Neuronal stem cell (in vitro differentiated cells): ENCODE measurements at places on chromosomes 7 and 10.

DNA sequence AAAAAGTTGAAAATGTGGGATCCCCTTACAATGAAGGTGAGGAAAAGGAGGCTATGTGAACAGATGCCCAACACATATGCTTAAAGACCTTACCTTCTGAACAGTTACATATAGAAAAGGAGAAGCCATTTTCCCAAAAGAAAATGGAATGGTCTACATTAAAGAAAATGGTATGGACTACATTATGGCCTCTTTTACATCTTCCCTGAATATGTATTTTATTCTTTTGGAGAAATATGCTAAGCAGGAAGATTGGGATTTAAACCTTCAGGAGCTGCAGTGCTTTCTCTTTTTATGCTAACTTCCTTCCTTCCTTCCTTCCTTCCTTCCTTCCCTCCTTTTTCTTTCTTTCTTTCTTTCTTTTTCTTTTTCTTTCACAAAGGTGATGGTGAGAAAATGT lies 155.4 kb downstream of the SEC23IP start:
- no peak for DNase-seq

- DNase-seq, result peak; percentile 21
Observed at GRCh38 chr10:116947841-116948529, 57.0 kb downstream of the SHTN1 start.

DNA sequence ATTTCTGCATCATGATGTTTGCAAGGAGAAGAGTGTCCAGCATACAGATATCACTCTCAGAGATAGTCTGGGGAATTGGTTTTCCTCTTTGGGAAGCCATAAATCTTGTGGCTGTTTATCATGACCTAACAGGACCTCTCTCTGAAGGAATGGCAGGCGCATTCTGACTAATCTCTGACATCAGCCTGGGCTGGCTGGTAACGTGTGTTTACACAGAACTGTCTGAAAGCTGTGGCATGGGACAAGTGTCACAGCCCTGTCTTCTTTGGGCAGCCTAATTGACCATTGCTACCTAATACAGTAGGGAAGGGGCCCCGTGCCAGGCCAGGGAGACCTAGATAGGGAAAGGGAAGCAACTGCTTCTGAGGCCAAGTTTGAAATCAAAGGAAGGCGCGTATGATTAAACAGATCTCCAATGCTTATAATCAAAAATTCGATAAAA lies 73.9 kb upstream of the CABCOCO1 start:
- DNase-seq, result no peak

DNA sequence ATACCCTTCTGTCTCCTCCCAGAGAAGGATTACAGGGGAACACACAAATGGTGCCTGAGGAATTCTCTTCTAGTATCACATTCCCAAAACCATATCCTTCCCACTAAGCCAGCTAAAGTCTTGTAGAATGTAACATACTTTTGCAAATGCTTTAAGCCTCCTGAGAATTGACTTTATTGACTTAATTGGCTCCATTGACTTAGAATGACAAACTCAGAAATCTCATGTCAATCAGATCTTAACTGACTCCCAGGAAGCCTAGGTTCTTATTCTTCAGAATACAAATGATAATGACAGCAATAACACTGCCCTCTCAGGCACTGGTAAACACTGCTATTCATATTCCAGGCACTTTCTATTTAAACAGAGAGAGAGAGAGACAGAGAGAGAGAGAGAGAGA lies 356.9 kb upstream of the PRKCQ start:
- no peak for DNase-seq

DNA sequence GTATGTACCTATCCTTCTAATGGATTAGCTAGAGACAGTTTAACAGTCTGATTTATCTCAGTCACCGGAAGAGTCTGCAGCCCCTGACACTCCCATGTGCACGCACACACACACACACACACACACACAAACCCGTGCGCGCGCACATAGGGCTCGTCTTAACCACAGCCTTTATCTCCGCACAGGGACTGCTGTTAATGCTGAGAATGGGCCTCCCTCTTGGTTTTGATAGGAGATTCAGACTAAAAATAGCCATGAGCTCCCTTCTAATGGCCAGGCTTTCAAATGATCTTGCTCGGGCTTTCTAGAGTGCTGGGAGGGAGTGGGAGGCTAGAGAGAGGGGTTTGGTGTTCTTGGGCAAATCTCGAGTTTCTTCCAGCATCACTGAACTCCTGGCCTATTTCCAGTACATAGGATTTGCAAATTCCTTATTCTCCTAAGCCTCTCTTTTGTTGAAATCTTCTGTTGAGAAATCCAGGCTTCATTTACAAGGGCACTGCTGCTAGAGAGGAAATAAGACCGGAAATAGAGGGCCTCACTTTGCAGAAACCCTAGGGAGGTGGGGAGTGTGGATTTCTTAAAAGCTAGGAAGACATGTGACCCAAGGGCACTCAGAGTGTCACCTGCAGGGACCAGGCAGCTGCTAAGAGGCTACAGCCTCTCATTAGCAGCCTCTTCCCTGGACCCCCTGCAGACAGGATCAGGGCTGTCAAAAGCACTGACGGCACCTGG lies 2.4 kb downstream of the TMEM72 start:
- no peak for DNase-seq

DNA sequence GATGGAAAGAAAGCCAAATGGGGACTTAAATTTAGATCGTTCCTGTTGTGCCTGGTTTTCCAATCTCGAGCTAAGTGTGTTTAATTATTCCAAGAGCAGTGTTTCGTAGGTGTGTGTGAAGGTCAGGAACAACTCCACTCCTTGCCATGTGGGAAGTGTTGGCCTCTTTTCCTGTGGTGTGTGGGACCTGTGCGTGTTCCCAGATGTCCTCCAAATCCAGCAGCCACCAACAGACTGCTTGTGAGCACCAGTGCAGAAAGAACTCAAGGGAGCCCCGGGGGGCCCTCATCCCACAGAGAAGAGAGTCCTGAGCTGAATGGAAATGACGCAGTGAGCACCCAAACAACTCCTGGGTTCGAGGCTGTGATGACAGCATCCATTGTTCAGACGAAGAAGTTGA lies 227.7 kb downstream of the TMEM178B start:
- DNase-seq, result no peak

GRCh38 chr10:17023386-17024298 lies 106.0 kb downstream of the CUBN start:
- DNase-seq, result no peak

DNA sequence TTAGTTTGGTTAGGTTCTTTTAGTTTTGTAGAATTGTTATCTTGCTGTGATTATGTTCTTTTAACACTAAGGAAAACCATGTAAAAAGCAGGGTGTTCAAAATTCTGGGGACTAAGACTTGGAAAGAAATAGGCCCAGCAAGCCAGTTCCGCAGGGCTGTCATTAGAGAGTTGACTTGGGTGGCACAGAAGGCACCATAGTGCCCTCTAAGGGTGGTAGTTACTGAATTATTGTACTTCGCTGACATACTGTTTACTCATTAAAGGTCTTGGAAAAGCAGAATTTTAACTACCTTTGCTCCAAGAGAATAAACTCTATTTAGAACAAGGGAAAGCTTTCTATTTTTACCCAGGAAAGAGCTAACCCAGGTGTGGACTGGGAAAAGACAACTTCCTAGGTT lies 86.5 kb downstream of the OTUD1 start:
- DNase-seq, result no peak

GRCh38 chr7:151051108-151051507 lies 2.8 kb downstream of the ASIC3 start:
- DNase-seq, result peak; percentile 78

DNA sequence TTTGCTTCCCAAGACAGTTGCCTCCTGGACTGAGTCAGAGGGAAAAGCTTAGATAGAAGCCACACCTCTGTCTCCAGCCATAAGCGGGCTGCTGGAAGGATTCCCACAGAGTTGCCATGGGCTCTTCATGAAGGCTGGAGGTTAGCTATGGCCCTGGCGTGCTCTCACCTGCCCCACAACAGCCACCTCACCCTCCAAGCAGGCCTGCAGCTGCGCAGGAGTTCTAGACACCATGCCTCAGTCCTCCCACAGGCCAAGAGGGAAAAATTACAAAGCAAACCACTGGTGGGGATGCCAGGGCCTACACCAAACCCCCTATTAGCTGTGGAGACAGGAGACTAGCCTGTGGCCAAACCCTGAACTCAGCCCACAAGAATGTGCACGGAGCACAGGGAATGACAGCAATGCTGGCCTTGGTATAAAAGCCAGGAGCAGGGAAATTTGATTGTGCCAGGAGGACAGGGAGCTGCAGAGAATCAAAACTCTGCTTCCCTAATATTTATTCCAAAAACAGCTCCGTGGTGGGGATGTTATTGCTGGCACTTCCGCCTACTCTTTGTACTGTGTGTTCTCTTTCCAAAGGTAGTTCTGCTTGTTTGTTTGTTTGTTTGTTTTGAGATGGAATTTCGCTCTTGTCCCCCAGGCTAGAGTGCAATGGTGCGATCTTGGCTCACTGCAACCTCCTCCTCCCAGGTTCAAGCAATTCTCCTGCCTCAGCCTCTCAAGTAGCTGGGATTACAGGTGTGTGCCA lies 60.3 kb upstream of the STK17A start:
- DNase-seq, result no peak

- peak; percentile 51 for DNase-seq
Observed at GRCh38 chr7:150356265-150356897, 12.2 kb upstream of the REPIN1 start.

DNA sequence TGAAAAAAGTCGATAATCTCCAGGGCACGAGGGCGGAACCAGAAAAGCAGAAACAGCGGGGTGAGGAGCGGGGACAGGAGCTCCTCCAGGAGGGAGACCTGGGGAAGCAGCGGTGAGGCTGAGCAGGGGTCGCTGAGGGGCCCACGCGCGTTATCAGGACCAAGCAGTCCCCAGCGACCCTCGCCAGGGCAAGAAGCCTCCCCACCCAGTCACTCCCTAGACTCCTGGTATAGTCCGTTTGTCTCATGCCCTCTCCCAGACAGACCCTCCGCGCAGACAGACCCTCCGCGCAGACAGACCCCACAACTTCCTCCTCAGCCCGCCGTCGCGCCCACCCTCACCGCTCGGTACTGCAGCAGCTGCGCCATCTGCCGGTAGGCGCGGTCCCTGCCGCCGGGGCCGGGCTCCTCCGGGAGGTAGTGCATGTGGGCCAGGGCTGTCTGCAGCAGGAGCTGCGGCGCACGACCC lies 6.3 kb downstream of the ATG9B start:
- DNase-seq, result peak; percentile 79

- DNase-seq, result no peak
Observed at GRCh38 chr7:41256186-41256945, 446.5 kb downstream of the INHBA start.

DNA sequence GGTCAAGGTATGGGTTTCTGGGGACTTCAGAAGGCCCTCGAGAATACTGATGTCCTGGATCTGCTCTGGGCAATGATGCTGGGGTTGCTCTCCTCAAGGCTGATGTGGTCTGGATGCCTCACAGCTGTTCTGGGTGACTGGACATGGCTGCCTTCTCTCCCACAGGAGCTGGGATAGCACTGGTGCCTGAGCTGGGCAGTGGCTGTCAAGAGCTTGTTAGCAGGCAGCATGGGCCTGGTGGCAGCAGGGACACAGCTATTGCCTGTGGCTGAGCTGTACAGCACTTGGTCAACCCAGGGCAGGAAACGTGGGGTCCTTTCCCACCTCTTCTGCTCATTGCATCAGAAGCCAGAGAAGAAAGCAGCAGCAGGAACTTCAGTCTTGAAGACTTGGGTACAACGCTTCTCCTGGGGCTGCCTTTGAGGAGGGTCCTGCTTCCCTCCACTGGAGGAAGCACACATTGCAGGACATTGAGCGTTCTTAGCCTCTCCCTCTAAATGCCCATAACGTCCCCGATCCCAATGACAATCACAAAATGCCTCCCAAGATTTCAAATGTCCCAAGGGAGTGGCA lies 13.0 kb downstream of the ADCYAP1R1 start:
- DNase-seq, result no peak

DNA sequence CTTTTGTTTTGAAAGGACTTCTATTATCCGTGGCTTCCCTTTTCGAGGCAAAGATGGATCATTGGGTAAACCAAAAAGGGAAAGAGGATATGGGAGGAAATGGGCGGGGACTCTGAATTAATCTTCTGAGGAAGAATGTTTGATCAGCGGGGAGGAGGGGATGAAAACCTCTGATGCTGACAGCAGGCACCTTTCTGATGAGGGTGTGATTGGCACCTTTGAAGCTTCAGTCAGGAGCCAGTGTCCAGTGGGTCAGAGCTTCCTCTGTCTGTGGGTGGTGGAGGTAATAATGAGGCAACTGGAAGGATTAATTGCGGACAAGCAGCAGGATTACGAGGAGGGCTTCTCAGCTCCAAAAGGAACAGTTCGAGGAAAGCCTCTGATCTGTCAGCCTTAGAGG lies 877.6 kb downstream of the LRMDA start:
- no peak for DNase-seq

GRCh38 chr10:20391629-20392028 lies 505.5 kb downstream of the NEBL start:
- DNase-seq, result no peak

GRCh38 chr7:157832866-157833607 lies 496.2 kb downstream of the DNAJB6 start:
- DNase-seq, result no peak

DNA sequence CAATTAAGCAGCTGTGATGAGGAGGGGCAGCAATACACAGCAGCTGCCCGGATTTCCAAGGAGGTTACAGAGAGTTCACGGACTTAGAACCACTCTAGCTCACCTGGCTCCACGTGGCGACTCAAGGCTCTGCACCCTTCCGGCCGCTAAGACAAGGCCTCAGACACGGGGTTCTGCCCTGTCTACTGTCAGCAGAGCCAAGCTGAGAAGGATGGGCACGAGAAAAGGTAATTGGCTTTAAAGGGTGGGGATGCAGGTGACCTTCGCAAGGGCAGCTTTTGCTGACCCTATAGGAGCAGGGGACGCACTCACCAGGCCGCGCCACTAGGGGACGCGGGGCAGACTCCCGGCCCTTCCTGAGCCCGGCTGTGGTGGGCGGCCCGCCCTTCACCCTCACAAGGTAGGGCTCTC lies 152.4 kb downstream of the KIF20B start:
- DNase-seq, result no peak

DNA sequence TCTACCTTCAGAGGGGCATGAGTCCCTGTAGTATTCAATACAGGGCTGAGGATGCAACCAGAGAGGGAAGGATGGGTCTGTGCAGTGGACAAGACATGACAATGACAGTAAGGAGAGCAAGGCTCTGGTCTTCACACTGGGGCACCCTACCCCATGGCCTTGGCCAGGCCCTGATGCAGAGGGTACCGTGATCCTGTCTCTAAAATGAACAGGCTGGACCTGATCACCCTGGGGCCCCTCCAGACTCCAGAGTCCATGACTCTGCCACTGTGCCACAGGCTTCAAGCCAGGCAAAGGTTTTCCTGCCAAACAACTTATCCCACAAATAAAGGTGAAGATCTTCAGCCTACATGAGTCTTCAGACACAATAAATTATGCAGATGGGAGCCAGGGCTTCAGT lies 4.9 kb downstream of the MAT1A start:
- DNase-seq, result no peak
